ENCODE measurements at places on chromosomes 12 and 14.

GRCh38 chr14:34623506-34623905, 6.4 kb downstream of the SNX6 start:
- no peak for DNase-seq

- no peak for DNase-seq
Observed at GRCh38 chr12:95549392-95550084, 1.7 kb downstream of the USP44 start.

DNA sequence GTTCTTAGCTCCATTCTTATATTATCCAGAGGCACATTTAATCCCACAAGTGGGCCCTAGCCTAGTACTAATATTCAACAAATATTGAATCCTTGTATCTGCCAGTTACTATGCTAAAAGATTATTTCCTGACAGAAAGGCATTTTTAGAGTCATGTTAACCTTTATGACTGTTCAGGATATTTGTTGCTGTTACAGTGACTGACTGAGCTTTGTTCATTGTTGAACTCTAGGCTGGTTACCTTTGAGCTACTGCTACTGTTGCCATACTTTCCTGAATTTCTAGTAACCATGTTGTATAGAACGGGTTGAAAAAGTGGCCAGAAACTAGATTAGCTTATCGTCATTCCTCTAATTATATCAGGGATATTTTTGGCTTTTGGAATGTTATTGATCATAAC, 29.8 kb downstream of the DNM1L start:
- DNase-seq, result no peak

DNA sequence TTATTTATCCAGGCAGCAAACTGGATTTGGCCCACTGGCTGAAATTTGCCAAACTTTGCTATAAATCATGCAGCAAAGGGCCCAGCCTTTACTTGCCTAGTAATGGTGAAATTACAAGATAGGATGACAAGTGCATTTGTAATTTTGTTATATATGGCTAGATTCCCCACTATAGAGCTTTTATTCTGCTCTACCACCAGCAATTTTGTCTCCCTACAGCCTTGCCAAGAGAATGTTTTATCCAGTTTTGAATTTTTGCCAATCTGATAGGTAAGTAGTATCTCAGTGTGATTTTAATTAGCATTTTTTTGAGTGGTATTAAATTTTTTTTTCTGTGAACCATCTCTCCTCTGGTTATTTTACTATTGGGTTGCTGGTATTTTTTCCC, 161.6 kb downstream of the SLC41A2 start:
- no peak for DNase-seq

- no peak for DNase-seq
Observed at GRCh38 chr12:104638218-104638850, 181.6 kb downstream of the CHST11 start.

DNA sequence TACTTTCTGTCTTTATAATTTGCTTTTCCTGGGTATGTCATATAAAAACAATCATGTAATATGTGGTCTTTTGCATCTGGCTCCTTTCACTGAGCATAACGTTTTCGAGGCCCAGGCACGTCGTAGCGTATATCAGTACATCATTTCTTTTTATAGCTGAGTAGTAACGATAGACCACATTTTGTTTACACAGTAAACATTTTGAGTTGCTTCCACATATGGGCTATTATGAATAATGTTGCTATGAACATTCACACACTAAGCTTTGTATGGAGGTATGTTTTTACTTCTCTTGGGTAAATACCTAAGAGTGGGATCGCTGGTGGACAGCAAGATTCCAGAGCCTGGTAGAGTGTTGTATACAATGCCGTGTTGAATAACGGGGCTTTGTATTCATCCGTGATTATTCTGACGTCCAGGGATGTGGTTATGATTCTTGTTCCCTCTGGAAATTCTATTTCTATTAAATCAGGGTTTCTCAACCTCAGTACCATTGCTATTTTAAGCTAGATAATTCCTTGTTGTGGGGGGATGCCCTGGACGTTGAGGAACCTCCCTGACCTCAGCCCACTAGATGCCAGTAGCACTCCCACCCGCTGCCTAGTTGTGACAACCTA, 38.9 kb upstream of the CIT start:
- no peak for DNase-seq

DNA sequence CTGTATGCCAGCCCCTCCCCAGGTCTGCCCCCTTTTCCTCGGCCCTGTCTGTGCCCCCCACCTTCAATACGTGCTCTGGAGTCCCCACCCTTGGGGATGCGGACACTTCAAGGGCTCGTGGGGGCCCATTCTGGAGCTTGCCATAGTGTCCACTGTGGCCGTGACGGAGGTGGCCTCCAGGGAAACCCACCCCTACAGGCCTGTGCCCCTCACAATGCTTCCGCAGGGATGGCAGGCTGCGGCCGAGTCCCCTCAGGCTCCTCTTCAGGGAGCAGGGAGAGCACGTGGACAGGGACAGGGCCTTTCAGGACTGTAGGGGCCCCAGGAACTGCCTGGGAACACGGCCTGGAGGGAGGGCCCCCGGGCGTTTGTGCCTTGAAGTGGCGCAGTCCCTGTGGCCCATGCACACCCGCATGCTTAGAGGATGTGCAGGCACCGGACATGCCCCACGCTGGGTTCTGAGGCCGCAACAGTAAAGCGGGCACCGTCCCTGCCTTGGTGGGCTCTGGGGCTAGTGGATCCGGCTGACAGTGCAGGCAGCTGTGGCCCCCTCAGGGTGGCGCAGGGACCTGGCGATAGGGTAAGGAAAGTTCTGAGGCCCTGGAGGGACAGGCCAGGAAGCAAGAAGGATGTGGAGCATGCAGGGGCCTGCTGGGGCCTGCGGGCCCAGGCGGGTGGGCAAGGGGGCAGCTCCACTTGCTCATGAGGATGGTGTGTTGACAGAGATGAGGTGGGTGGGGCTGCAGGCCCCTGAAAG, 209.0 kb upstream of the RTL1 start:
- DNase-seq, result no peak

DNA sequence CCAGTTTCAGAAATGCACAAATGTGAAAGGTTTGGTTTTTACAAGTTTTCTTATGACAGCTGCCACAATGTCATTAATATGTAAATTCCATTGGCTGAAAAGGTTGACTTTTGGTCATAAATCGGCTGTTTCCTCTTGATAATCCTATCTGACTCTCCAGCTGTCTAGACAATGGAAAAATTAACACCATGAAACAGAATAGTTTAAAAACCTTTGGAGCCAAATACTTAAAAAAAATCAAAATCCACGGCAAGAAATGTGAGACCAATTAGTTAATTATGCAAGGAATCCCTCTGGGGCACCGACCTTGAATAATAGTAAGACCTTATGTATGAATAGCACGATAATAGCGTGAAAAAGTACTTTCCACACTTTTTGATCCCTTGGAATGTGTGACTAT, 138.0 kb downstream of the ZNF664 start:
- no peak for DNase-seq

DNA sequence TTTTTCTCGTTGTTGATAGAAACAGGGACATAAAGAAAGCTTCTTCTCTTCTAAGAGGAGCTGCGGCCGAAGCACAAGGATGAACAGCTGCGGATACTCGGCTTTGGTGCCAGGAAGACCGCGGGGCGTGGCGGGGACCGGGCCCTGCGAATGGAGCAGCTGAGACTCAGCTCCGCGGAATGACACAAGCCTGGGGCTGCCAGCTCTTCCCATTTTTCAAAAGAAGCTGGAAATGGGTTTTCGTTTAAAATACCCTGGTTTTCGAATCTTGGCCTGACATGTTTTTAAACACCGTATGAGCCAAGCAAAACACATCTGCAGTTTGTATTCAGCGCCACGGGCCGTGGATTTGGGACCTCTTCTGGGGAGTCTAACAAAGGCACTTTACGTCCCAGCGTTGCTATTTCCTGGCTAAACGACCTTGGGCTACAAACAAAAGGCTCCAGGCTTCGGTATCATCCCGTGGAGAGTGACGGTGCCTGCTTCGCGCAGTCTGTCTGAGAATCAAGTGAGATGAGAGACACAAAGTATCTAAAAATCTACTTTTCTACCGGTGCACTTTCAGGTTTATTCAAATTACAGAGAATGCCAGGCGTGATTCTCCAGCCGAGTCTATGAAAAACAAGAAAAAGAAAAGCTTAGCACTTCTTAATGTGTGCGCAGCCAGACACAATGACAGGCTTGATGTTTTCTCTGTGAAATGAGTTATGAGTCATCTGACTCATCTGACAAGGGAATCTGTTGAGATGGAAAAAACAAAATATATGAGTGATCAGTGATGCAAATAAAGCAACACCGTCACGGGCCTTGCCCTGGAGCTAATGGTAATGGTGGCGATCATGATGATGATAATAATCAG, 114.0 kb upstream of the TMEM132D start:
- no peak for DNase-seq

- DNase-seq, result no peak
Observed at GRCh38 chr14:56694609-56695008, 115.0 kb downstream of the TMEM260 start.

DNA sequence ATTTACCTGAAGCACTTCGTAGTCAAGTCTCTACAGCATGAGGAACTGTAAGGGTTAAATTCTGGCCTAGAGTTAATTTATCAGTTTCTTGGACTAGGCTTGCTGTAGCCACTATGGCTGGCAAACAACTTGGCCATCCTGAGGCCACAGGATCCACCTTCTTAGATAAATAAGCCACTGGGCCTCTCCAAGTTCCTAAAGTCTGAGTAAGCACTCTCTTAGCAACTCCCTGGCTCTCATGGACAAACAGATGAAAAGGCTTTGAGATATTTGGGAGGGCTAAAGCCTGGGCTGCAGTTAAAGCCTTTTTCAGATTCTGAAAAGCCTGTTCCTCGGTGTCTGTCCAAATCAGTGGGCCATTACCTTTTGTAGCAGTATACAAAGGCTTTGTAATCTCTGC, 675.0 kb downstream of the TMEM121 start:
- no peak for DNase-seq

GRCh38 chr12:2359725-2360629, 307.2 kb downstream of the CACNA1C start:
- DNase-seq, result no peak

- DNase-seq, result no peak
Observed at GRCh38 chr12:6158749-6159148, 34.3 kb upstream of the VWF start.

- no peak for DNase-seq
Observed at GRCh38 chr12:13534242-13534641, 337.7 kb downstream of the EMP1 start.

DNA sequence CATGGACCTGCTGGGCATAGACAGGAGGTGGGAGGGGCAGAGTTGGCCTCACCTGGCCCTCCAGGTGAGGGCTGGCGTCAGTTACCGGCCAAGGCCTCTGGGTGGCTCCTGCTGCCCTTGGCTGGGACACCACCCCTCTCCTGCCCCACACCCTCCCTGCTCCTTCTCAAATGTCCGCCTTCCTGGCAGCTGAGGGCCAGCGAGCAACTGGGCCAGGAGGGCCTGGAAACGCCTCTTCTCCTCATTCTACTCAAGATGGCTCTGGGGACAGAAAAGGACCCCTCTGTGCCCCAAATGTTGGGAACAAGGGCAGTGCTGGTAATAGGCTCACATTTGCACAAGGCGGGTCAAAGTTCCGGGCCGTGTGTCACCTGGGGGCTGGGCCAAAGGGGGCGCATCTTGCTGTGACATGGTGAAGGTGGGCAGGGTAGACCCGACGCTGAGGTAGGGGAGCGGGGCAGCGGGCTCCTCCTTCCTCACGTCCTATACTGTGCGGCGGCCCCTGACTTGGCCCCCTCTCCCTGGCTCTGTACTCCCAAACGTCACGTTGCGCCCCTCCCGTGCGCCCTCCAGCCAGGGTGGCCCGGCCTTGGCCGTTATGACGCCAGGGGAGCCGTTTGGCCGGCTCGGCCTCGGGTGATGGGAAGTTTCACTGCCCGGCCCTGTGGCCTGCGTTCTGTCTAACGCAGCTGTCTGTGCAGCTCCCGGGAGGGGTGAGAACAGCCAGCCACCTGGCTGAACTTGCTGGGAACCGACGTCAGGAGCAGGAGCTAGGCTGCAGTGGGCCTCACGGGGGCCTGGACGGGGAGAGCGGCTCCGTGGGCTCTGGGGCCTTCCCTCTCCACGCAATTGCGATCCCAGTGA, 18.0 kb upstream of the DLK1 start:
- no peak for DNase-seq

DNA sequence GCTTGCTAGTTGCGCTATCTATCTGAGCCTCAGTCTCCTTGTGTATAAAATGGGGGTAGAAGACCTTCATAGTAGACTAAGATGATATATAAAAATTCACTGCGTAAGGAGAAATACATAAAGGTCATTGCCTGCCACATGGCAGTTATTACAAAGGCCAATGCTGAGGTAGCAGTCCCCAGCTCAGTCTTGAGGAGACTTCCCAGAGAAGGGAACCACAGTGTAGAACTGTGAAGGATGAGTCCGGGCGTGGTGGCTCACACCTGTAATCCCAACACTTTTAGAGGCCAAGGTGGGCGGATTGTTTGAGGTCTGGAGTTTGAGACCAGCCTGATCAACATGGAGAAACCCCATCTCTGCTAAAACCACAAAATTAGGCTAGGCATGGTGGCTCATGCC, 17.1 kb upstream of the SP7 start:
- no peak for DNase-seq

DNA sequence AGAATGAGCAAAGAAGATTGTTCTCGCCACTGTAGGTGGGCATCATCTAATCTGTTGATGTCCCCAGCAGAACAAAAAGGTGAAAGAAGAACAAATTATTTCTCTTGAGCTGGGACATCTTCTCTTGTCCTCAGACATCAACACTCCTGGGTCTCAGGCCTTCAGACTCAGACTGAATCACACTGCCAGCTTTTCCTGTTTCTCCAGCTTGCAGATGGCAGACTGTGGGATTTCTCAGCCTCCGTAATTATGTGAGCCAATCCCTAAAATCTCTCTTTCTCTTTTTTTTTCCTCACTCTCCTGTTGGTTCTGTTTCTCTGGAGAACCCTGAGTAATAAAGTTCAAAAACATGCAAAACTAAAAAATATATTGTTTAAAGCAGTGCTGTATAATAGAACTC, 3.7 kb upstream of the TMPRSS12 start:
- DNase-seq, result no peak

- DNase-seq, result no peak
Observed at GRCh38 chr14:77761205-77761931, 412 bp upstream of the SNW1 start.

DNA sequence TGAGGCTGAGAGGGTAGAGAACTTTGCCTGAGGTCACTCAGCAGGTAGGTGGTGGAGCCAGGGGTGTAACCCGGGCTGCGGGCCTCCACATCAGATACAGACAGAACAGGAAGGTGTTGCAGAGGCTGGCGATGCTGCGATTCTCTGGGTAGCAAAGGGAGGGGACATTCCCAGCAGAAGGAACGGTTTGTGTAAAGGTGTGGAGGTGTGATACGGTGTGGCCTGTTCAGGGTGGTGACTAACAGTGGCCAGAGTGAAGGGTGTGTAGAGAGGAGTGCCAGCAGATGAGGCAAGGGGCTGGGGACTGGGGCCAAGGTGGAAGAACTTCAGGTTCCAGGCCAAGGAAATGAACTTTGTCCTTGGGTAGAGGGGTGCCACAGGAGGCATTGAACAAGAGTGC, 18.2 kb upstream of the FAIM2 start:
- no peak for DNase-seq

DNA sequence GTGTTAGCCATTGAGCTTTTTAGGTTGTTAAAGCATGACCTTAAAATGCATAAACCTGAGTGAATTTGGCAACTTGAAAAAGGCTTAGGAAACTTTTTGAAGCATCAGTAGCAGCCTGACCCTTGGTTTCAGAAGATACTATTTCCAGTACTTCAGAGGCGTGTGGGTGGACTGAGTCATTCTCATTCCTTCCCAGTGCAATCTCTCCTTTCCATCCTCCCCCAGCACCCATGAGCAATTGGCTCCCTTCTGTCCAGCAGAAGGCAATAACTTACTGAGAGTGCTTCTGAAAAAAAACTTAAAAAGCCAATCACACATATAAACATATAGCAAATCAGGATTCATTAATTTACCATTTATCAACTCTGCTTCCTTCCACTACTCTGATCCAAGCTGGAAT, 299.3 kb upstream of the STXBP6 start:
- no peak for DNase-seq
